ENCODE measurements at places on chromosomes 1 and 21. TPM values are rescaled to one million over a fixed set of nuclear protein-coding genes. Genes with fewer than 3 reads are reported as not detected.
A peak's percentile ranks its signal among the peaks of the same experiment; 100 is the strongest.

LRP8 gene
- total RNA-seq = 87.4 TPM

MAGOH gene
- total RNA-seq = 104 TPM

PGLYRP4 gene
- not detected for total RNA-seq

AMY1C gene
- total RNA-seq = not detected

S100A9 gene
- total RNA-seq = not detected

- DNase-seq = no peak
- H3K4me1 ChIP-seq = no peaks in the 10 kb centered on the region
- no peaks in the 10 kb centered on the region for H3K36me3 ChIP-seq
- H3K27me3 ChIP-seq = peaks cover 6% of the 10 kb centered on the region
- H3K4me3 ChIP-seq = no peak overlapping the region
- no peak overlapping the region for H3K27ac ChIP-seq
Measured at GRCh38 chr1:181818943-181819342, 242.6 kb downstream of the ZNF648 start.

GRCh38 chr1:196278816-196279215, 329.4 kb downstream of the KCNT2 start:
- H3K27ac ChIP-seq = no peak overlapping the region
- H3K27me3 ChIP-seq = no peaks in the 10 kb centered on the region
- no peak overlapping the region for H3K4me3 ChIP-seq
- no peaks in the 10 kb centered on the region for H3K4me1 ChIP-seq
- no peak for DNase-seq

GRCh38 chr1:54367613-54368012, 38.6 kb downstream of the SSBP3 start:
- no peak overlapping the region for H3K4me3 ChIP-seq
- no peak for DNase-seq
- H3K27me3 ChIP-seq = no peaks in the 10 kb centered on the region
- peaks cover 49% of the 10 kb centered on the region for H3K4me1 ChIP-seq
- no peak overlapping the region for H3K27ac ChIP-seq
- peaks cover 16% of the 10 kb centered on the region for H3K36me3 ChIP-seq

GRCh38 chr1:226875641-226876295, 5.4 kb downstream of the PSEN2 start:
- no peak overlapping the region for H3K4me3 ChIP-seq
- H3K27me3 ChIP-seq = no peaks in the 10 kb centered on the region
- H3K27ac ChIP-seq = no peak overlapping the region
- peaks cover 4% of the 10 kb centered on the region for H3K36me3 ChIP-seq
- peaks cover 18% of the 10 kb centered on the region for H3K4me1 ChIP-seq

GRCh38 chr1:177631770-177632169, 338.1 kb downstream of the SEC16B start:
- H3K27me3 ChIP-seq = no peaks in the 10 kb centered on the region
- H3K36me3 ChIP-seq = no peaks in the 10 kb centered on the region
- no peaks in the 10 kb centered on the region for H3K4me1 ChIP-seq
- H3K4me3 ChIP-seq = no peak overlapping the region
- DNase-seq = no peak

- peak; percentile 76 for DNase-seq
- peak overlapping the region; percentile 91 for H3K27ac ChIP-seq
- peaks cover 18% of the 10 kb centered on the region for H3K36me3 ChIP-seq
- H3K4me1 ChIP-seq = peaks cover 63% of the 10 kb centered on the region
Measured at GRCh38 chr1:31939484-31940329, 1.5 kb upstream of the PTP4A2 start.

GRCh38 chr1:246078126-246078887, 428.8 kb downstream of the SMYD3 start:
- no peak for DNase-seq
- H3K4me1 ChIP-seq = no peaks in the 10 kb centered on the region
- H3K36me3 ChIP-seq = no peaks in the 10 kb centered on the region
- H3K27me3 ChIP-seq = no peaks in the 10 kb centered on the region
- H3K27ac ChIP-seq = no peak overlapping the region

GRCh38 chr21:40166291-40166843, 299.1 kb downstream of the PCP4 start:
- H3K27ac ChIP-seq = no peak overlapping the region
- H3K36me3 ChIP-seq = no peaks in the 10 kb centered on the region
- no peaks in the 10 kb centered on the region for H3K4me1 ChIP-seq
- no peak overlapping the region for H3K4me3 ChIP-seq

DNA sequence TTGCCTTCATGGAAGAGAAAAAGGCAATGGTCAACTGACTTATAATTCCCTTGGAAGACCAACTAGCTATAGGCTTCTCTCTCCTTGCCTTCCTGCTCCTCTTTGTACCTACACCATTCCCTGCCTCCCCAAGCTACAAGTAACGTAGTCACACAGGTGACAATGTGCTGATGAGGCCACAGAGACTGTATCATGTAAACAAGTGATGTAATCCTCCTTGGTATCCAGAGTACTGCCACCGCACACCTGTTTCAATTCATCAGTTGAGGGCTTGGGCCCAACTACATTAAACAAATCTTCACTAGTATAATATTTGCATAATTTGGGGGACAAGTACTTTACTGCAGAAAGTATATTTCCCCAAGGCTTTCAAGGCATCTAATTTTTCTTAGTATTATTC, 76.4 kb upstream of the SCYL3 start:
- no peak overlapping the region for H3K4me3 ChIP-seq
- no peak for DNase-seq
- no peaks in the 10 kb centered on the region for H3K4me1 ChIP-seq
- no peaks in the 10 kb centered on the region for H3K27me3 ChIP-seq
- H3K27ac ChIP-seq = no peak overlapping the region

Measured in activated T-helper 1 cell treated with anti-CD3 and anti-CD28 coated beads, Interleukin-12 subunit alpha, Interleukin-12 subunit beta, Interleukin-2, Interleukin-4 antibody, amounts not matched to agents 30 ng/mL and 10 ng/mL and 1 ng/mL, durations not matched to agents 14 hours and 24 hours and 36 hours (primary cell).